Stimulated activated CD4-positive, alpha-beta T cell treated with anti-CD3 and anti-CD28 coated beads, Interleukin-15, amount 100 ng/mL, for 1 hour (primary cell): ENCODE measurements at places on chromosomes 13 and 19.

- no peak for DNase-seq
Observed at GRCh38 chr19:20247016-20247683, 80.1 kb downstream of the ZNF486 start.

GRCh38 chr19:2484178-2484937 is 8.4 kb downstream of the GADD45B start:
- no peak for DNase-seq

DNA sequence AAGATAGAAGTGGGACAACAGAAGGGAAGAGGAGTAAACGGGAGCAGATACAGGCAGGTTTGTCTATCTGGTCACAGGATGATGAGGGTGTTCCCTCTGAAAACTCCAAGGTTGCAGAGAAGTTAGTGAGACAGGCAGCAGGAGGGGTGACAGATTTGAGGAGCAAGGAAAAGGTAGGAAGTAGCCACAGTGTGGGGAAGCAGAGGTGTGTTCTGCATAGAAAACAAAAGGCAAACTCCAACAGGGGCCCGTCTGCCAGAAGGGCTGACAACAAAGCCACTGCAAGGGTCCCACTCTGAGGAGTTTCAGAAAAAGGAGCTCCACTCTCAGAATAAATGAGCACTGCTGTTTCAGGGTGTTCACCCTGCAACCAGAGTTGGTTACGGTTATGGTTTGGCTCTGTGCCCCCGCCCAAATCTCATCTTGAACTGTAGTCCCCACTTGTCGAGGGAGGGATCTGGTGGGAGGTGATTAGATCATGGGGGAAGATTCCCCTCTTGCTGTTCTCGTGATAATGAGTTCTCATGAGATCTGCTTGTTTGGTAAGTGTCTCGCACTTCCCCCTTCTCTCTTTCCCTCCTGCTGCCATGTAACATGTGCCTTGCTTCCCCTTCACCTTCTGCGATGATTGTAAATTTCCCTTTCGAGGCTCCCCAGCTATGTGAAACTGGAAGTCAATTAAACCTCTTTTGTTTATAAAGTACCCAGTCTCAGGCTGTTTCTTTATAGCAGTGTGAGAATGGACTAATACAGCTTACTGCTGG is 32.1 kb downstream of the SMAD9 start:
- no peak for DNase-seq

GRCh38 chr13:39641645-39642044 is 13.8 kb upstream of the COG6 start:
- DNase-seq, result no peak
